Stimulated activated CD4-positive, alpha-beta T cell treated with anti-CD3 and anti-CD28 coated beads, TNF-alpha, amount 100 ng/mL, for 24 hours (primary cell): ENCODE measurements at places on chromosomes 12 and 14.

- DNase-seq, result no peak
These were observed 442.0 kb downstream of the MED13L start for GRCh38 chr12:115835445-115835844.

DNA sequence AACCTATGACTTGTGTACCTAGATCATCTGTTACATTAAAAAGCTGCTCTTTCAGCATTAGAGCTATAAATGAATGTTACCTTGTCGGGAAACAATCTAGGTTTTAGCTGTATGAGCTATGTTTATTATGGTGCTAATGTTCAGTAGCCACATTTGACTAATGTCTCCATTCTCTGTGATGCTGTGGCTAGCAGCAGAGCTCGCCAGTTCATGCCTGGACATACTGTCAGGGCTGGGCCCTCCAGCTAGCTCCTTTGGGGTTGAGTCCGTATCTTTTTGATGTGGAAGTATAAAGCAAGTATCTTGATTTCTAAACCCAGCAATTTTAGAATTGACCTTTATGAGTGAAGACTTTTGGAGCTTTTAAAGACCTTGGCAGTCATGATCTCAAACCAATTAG lies 36.1 kb downstream of the USP44 start:
- no peak for DNase-seq

DNA sequence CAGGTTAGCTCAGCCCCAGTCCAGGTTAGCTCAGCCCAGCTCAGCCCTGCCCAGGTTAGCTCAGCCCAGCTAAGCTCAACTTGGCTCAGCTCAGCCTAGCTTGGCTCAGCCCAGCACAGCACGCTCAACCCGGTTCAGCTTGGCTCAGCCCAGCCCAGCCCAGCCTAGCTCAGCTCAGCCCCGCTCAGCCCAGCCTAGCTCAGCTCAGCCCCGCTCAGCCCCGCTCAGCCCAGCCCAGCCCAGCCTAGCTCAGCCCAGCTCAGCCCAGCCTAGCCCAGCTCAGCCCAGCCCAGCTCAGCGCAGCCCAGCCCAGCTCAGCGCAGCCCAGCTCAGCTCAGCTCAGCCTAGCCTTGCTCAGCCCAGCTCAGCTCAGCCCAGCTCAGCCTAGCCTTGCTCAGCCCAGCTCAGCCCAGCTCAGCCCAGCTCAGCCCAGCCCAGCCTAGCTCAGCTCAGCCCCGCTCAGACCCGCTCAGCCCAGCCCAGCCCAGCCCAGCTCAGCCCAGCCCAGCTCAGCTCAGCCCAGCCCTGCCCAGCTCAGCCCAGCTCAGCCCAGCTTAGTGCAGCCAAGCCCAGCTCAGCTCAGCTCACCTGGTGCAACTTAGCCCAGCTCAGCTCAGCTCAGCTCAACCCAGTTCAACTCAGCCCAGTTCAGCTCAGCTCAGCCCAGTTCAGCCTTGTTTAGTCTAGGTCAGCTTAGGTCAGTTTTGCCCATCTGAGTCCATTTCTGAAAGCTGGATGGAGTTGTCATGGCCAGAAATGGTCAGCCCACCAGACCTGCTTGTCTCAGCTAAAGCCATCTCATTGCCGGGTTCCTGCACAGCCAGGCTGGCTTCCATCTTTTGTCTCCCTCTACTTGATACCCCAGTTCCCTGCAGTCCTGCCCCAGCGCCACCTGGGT lies 333.6 kb downstream of the TMEM121 start:
- DNase-seq, result no peak

DNA sequence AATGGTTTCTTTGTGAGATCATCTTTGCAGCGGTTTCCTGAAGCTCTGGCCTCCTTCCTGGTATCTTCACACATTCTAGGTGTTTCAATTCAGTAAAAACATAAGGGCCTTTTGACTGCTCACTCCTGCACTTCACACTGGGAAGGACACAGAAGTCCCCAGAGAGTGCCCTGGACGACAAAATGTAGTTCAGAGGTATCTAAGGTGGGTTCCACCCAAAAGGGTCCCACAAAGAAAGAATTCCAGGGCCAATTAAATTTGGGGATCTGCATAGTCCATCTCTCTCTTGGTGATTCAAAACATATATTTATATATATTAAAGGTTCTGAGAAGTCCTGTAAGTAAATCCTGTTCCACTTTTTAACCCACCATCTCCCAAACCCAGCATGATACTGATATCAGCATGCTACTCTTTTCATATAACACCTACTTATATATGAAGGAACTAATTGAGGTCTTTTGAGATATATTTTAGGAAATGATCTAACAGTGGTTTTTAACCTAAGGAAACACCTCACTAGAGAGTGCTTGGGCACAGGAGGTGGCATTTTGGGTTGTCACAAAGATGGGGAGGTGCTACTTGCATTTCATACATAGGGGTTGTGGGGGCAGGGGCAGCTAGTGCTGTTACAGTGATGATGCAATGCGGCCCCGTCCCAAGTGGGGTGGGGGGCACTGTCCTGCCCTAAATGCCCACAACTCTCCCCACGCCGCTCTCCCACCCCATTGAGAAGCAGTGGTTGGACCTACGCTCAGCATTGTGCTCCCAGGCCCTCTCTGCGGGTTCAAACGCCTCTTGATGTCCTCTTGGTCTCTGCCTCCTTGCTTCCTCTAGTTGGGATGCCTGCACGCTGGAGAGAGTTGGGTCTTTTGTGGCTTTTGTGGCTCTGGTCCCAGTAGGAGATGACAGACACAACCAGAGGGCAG lies 109.4 kb downstream of the ARF6 start:
- peak; percentile 72 for DNase-seq

- no peak for DNase-seq
These were observed 104.6 kb downstream of the ITPR2 start for GRCh38 chr12:26728205-26729050.

DNA sequence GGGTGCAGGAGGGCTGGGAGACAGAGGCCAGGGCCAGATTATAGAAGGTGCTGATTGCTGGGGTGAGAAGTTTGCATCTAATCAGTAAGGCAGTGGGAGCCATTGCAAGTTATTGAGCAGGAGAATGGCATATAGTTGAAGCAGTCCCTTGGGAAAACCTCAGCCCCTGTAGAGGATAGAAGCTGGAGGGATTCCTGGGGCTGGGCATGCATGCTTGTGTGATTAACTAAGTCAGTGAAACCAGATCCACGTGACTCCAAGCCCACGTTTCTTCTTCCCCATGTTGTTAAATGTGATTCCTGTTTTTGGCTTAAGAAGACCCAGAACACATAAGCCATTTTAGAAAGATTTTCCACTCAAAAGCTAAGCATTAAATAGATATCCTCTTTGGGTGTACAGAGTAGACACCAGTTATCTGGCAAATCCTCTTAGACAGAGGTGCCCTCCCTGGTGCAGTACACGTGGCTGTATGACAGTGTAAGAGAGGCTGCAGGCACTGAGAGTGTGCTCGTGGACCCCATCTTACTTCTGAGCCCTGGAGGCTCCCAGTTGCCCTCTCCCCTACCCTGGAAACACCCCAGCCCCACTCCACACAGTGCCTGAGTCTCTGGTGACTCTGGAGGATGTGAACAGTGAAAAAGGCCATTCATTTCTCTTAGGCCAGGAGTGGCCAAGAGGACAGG lies 3.2 kb downstream of the C14orf132 start:
- DNase-seq, result no peak

GRCh38 chr12:90036637-90037036 lies 328.0 kb upstream of the ATP2B1 start:
- no peak for DNase-seq

GRCh38 chr14:22974530-22975313 lies 7.6 kb downstream of the AJUBA start:
- DNase-seq, result no peak
